ENCODE measurements at places on chromosomes 11 and 22. TPM values are rescaled to one million over a fixed set of nuclear protein-coding genes. Genes with fewer than 3 reads are reported as not detected.

ADAMTS15 gene
- not detected for total RNA-seq

DNA sequence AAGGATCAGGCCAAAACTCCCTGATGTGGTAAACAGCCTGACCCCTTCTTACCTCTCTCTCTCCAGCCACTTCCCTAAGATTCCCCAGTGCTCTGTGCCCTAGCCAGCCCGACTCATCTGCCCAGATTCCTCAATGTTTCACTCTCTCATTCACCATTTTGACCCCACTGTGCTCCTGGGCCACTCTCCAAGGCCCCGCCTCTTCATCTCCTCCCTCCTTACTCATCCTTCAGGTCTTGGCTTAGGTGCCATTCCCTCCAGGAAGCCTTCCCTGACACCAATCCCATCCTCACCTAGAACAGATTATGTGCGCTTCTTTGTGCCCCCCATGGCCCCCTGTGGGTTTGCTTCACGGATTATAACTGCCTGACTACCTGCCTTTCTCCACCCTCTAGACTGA is 13.2 kb downstream of the SLC43A3 start:
- peaks cover 4% of the 10 kb centered on the region for H3K36me3 ChIP-seq
- H3K27me3 ChIP-seq = no peaks in the 10 kb centered on the region
- no peak overlapping the region for H3K4me3 ChIP-seq
- no peaks in the 10 kb centered on the region for H3K4me1 ChIP-seq
- H3K27ac ChIP-seq = no peak overlapping the region

SYT7 gene
- total RNA-seq = not detected

DNA sequence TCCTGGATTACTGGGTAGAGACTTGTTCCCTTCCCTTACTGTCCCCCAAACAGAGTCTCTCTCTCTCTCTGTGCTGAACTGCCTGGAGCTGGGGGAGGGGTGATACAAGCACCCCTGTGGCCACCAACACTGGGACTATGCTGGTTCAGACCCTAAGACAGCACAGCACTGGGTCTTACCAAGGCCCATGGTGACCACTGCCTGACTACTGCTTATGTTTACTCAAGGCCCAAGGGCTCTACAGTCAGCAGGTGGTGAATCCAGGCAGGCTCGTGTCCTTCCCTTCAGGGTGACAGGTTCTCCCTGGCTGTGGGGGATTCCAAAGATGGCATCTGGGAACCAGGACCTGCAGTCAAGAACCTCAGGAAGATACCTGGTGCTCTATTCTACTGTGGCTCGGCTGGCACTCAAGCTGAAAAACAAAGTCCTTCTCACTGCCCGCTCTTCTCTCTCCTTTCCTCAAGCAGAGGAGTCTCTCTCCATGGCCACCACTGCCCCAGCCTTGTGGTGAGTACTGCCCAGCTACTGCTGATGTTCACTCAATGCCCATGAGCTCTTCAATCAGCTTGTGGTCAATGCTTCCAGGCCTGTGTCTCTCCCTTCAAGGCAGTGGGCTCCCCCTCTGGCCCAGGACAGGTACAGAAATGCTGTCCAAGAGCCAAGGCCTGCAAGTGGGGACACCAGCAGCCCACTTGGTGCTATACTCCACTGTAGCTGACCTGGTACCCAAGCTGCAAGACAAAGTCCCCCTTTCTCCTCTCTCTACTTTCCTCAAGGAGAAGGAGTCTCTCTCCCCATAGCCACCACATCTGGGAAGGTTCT is 41.8 kb upstream of the SHANK2 start:
- no peak overlapping the region for H3K4me3 ChIP-seq
- H3K27me3 ChIP-seq = no peaks in the 10 kb centered on the region
- H3K36me3 ChIP-seq = no peaks in the 10 kb centered on the region
- no peak overlapping the region for H3K27ac ChIP-seq

GRCh38 chr22:35568751-35569739 is 28.4 kb downstream of the RASD2 start:
- H3K36me3 ChIP-seq = no peaks in the 10 kb centered on the region
- H3K4me3 ChIP-seq = no peak overlapping the region
- no peak overlapping the region for H3K27ac ChIP-seq
- no peaks in the 10 kb centered on the region for H3K4me1 ChIP-seq
- no peaks in the 10 kb centered on the region for H3K27me3 ChIP-seq
- no peak for DNase-seq

DNA sequence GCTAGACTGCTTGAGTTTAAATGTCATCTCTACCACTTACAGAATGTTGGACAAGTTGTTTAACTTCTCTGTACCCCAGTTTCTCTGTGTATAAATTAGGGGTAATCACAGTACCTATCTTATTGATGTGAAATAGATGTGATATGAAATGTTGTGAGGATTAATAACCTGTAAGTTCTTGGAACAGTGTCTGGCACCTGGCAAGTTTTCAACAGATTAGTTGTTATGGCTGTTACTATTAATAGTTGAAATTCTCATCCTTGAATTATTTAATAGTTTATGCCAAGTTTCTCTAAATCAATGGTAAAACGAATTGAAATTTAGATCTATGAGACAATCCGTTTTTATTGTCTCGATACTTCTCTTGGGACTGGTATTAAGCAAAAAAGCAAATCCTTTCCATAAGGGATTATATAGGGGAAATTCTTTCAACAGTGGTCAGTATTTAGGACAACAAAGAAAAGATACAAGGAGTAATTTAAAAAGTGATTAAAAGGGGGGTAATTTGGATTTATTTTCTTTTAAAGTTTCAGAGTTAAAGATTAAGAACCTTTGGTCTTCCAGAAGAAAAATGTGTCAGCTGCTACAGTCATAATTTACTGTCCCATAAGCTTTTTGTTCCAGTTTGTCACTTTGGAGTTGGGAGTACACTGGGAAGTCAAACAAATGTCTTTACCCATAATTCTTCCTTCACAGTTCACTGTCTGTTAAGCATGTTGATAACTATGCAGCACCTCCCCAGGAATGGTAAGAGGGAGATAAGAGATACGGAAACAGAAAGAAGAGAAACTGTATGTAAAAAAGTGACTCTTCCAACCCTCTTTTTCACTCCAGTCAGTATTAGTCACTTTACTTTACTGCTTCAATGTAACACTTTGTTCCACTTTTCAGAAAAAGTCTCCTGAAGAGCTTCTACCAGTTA is 13.2 kb downstream of the PDE3B start:
- H3K4me3 ChIP-seq = no peak overlapping the region
- no peak overlapping the region for H3K27ac ChIP-seq
- H3K36me3 ChIP-seq = no peaks in the 10 kb centered on the region

GRCh38 chr11:11675671-11676181 is 53.9 kb upstream of the GALNT18 start:
- no peak for DNase-seq
- H3K27ac ChIP-seq = no peak overlapping the region
- no peak overlapping the region for H3K4me3 ChIP-seq
- no peaks in the 10 kb centered on the region for H3K27me3 ChIP-seq
- H3K4me1 ChIP-seq = no peaks in the 10 kb centered on the region

DNA sequence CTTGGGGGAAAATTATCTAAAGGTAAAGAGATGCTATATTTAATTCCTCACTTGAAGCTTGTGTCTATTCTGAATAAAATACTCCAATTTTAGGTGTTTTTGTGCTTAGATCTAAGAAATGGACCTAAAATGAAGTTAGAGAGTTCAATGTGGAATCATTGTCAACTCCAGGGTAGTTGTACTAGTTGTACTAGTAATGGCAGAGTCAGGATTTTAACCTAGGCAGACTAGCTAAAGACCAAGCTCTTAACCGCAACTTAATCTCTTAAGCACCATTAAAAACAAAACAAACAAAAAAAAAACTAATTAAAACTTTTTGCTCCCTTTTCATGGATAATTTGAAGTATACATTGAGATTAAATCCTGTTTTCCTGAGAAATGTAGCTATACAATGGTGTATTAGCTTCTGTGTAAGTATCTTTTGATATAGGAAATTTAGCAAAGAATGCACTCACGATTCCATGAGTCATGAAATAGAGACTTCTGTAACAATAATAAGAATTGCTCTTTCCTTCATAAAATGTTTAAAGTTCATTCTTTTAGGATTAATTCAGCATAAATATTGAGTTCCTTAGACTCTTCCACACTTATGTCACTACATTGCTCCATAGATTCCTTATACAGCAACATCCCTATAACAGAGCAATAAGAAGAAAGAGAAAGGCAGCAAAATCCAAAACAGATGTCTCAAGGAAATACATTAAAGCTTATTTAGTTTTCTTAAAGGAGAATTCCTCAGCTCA is 26.5 kb upstream of the SOX6 start:
- no peaks in the 10 kb centered on the region for H3K36me3 ChIP-seq
- DNase-seq = no peak
- H3K4me1 ChIP-seq = no peaks in the 10 kb centered on the region
- H3K4me3 ChIP-seq = no peak overlapping the region
- H3K27me3 ChIP-seq = no peaks in the 10 kb centered on the region

- no peak for DNase-seq
- no peaks in the 10 kb centered on the region for H3K36me3 ChIP-seq
- no peak overlapping the region for H3K27ac ChIP-seq
- no peak overlapping the region for H3K4me3 ChIP-seq
- no peaks in the 10 kb centered on the region for H3K4me1 ChIP-seq
- no peaks in the 10 kb centered on the region for H3K27me3 ChIP-seq
Observed at GRCh38 chr11:19907008-19907579, 194.5 kb downstream of the NAV2 start.

- no peaks in the 10 kb centered on the region for H3K27me3 ChIP-seq
- H3K4me1 ChIP-seq = no peaks in the 10 kb centered on the region
- H3K27ac ChIP-seq = no peak overlapping the region
- peaks cover 8% of the 10 kb centered on the region for H3K36me3 ChIP-seq
Observed at GRCh38 chr11:1478011-1478410, 8.6 kb downstream of the MOB2 start.

DNA sequence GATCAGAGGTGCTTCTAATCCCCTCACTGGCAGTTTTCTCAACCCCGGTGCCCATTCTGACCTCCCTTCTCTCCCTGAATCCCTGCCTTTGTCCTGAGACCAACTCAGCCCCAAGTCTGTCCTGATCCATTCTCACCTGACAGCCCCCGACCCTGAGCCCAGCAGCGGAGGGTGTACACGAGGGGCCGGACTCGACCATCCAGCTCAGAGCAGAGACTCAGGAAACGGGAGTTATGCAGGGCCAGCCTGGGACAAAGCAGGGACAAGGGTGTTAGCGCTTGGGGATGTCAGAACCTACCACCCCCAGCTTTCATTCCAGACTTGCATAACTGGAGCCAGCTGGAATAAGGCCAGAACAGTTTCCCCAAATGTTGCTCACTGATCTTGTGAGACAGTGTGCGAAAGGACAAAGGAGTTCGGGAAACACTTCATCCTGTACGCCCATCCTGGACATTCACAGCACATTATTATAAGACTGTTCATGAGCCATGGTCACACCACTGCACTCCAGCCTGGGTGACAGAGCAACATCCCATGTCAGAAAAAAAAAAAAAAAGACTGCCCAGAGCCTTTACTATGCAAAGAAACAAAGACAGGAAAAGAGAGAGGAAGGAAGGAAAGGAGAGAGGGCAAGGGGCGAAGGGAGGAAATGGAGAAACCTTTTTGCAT is 3.5 kb upstream of the EEF1G start:
- H3K27me3 ChIP-seq = no peaks in the 10 kb centered on the region
- no peak overlapping the region for H3K4me3 ChIP-seq
- DNase-seq = no peak

SIK2 gene
- total RNA-seq = 7.3 TPM

DNA sequence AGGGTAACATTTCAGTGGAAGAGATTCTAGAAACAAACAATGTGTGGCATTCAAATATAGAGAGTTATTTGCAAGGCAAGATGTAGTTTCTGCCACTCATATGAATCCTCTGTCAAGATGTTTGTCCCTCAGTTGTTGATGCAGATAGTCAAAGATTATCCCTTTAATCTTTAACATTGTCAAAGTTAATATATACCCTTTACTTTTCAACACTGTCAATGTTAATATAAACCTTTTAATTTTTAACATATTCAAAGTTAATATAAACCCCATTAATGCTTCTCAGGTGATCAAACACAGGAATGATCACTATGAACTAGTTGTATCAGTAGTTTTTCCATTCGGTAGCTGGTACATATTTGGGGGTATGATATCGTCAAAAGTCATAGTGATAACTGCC is 51.9 kb upstream of the PICALM start:
- H3K27ac ChIP-seq = no peak overlapping the region
- no peak for DNase-seq
- H3K4me3 ChIP-seq = no peak overlapping the region
- no peaks in the 10 kb centered on the region for H3K36me3 ChIP-seq
- no peaks in the 10 kb centered on the region for H3K27me3 ChIP-seq
- H3K4me1 ChIP-seq = no peaks in the 10 kb centered on the region

DNA sequence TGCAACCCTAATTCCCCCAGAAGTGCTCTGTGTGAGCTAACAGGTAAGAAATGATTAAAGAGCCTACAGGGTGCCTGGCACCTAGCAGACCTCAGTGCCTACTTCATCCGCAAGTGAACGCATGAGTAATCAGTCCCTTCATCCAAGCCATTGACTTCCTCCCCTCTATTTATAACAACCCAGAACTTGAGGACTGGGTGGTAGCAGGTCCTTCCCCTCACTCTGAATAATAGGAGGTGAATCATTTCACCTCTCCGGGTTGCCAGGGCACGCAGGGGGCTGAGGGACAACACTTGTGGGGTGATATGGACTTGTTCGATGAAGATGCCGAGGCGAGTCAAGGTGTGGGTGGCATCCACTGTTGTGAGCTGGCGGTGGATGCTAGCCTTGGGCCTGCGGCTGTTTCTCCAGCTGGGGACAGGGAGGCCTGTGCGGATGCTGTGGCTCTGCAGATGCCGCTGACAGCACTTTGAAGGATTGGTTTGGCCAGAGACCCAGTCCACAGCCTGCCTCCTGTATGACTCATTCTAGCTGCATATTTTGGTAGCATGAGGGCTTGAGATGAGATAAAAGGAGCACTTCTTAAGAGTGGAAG is 11.7 kb upstream of the SORL1-AS1 start:
- H3K4me3 ChIP-seq = peak overlapping the region; percentile 23
- H3K36me3 ChIP-seq = no peaks in the 10 kb centered on the region
- H3K27me3 ChIP-seq = no peaks in the 10 kb centered on the region
- H3K4me1 ChIP-seq = peaks cover 99% of the 10 kb centered on the region
- peak; percentile 77 for DNase-seq
- H3K27ac ChIP-seq = peak overlapping the region; percentile 77

DNA sequence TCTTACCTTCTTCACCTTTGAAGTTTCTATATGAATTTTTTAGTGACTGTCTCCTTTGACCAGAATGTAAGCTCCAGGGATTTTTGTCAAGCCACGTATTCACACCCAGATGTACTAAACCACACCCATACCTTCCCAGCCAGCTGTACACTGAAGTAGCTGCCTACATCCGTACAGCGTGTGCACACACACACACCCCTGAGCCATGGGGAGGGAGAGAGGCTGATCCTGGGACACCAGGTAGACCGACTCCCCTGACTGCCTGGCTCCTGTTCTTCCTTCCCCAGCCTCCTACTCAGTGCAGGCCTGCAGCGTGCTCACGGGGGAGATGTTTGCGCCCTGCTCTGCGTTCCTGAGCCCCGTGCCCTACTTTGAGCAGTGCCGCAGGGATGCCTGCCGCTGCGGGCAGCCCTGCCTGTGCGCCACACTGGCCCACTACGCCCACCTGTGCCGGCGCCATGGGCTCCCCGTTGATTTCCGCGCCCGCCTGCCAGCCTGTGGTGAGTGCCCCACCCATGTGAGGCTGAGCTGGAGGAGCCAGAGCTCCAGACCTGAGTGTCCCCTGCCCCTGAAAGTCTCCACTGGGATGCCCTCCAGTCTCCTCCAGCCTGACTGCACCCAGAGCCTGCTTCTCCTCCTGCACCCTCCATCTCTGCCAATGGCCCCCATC is 25.9 kb downstream of the OTOG start:
- H3K4me1 ChIP-seq = no peaks in the 10 kb centered on the region
- H3K4me3 ChIP-seq = no peak overlapping the region
- H3K36me3 ChIP-seq = no peaks in the 10 kb centered on the region
- no peak overlapping the region for H3K27ac ChIP-seq
- no peak for DNase-seq
- no peaks in the 10 kb centered on the region for H3K27me3 ChIP-seq

- H3K4me1 ChIP-seq = no peaks in the 10 kb centered on the region
- H3K27me3 ChIP-seq = no peaks in the 10 kb centered on the region
- no peaks in the 10 kb centered on the region for H3K36me3 ChIP-seq
- no peak overlapping the region for H3K27ac ChIP-seq
- DNase-seq = no peak
Observed at GRCh38 chr11:117514256-117514655, 186.6 kb downstream of the CEP164 start.

Measured in naive thymus-derived CD4-positive, alpha-beta T cell (primary cell).